ENCODE measurements at places on chromosomes 12 and 14.

GRCh38 chr14:90905531-90905930 lies 89.3 kb upstream of the TTC7B start:
- no peak for DNase-seq

GRCh38 chr12:69991690-69992288 lies 166.8 kb downstream of the MYRFL start:
- no peak for DNase-seq

GRCh38 chr14:93976477-93977057 lies at the start of gene ASB2:
ASB2 (minus strand) TSS chr14:93976570; CDS start chr14:93964539, 12,031 bp downstream.
- DNase-seq: peak; percentile 37

DNA sequence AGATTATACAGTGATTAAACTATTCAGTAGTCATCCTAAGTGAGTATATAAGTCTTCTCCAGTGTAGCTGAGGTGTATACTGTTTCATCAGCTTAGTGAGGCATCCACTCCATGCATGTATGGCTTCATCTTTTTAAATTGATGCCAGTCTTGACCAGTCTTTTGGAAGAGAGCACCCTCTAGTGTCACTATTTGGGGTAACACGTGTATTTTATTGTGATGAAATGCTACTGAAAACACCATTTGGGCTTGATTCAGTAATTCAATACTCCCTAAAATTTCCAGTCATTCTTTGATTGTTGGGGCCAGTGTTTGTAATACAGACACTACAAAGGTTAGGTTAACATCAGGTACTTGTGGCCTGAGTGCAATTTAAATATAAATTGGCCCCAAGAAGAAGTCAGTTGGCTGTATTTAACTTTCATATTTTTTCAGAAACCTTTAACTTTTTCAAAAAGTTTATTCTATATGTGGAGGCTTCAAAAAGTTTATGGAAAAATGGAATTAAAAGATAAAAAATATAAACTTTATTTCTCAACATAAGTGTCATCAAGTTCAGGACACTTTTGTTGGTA lies 35.3 kb downstream of the MIPOL1 start:
- no peak for DNase-seq

DNA sequence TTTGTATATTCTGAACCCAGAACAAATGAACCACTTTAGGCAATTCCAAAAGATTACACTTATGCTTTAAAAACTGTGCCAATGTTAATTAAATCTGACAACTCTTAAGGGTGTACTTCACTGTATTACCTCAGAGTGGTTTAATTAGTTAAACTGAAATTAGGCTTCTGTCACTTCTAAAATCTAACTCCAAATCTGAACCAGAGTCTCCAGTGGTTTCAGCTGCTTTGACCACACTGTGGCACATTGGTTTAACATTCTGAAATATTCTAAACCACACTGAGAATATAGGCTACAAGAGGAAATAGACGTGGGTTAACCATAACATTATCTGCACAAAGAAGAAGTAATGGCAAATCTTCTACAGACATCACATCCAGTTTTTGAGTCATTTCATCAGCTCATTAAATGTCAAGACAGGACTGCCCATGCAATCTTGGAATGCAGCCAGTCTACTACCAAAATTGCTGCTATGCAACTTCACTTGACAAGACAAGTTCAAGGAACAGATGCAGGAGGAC lies 94.8 kb downstream of the LRP6 start:
- peak; percentile 16 for DNase-seq

- no peak for DNase-seq
Observed at GRCh38 chr12:82055391-82055790, 296.2 kb upstream of the PPFIA2 start.

DNA sequence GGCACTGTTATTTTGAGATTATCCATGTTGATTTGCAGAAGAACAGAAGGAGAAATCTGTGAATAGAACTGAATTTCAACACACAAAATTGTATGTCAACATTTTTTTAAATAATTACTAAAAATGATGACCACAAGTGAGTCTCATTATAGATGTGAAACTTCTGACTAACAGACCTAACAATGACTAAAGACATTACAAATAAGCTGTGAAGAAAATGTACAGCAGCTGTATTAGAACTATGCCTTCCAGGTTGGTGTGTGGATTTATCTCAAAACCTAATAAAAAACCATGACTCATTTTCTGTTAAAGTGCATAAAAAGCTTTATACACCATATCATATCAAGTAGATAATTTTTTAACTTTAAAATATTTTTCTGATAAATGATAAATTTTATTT lies 22.5 kb upstream of the FOXG1 start:
- no peak for DNase-seq

GRCh38 chr12:29374913-29375312 lies 6.1 kb downstream of the ERGIC2 start:
- DNase-seq: no peak

DNA sequence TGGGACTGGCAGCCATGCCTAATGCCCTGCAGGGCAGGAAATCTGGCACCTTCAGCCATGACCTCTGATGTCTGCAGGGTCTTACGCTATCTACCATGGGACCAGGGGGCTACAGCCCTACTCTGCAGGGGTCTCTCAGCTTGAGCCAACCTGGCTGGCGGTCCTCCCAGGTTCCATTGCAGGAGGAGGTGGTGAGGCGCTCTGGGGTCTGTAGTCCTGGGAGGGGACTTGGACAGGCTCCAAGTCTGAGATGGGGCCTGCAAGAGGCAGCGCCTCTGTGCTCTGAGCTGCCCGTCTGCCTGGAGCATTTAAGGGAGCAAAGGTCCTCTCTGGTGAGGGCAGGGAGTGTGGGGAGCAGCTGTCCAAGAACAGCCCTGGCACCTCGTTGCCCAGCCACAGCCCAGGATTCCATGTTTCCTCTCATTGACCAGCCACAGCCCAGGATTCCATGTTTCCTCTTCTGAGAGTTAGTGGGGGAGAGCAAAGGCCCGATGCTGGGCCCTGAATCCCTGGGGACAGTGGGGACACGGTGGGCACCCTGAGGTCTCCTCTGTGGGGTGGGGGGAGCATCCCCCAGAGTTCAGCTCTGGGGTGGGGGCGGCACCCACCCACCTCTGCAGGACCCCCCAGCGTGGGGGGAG lies 655 bp downstream of the PLD4 start:
- no peak for DNase-seq

DNA sequence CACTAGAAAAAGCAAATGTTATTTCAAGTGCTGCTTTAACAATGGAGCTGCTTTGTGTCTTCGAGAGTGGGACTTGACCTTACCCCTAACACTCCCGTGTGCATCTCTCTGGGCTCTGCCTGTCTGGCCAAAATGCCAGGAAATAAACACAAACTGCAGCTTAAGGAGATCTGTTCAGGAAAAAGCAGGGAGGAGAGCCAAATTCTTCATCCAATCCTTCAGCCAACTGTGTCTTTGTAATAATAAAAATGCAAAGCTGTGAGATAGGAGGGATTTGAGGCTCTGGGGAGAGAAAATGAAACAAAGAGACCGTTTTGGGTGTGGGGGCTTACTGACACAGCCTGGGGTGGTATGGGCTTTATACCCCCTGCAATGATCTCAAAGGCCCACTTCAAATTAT lies 85.8 kb upstream of the WSCD2 start:
- no peak for DNase-seq

DNA sequence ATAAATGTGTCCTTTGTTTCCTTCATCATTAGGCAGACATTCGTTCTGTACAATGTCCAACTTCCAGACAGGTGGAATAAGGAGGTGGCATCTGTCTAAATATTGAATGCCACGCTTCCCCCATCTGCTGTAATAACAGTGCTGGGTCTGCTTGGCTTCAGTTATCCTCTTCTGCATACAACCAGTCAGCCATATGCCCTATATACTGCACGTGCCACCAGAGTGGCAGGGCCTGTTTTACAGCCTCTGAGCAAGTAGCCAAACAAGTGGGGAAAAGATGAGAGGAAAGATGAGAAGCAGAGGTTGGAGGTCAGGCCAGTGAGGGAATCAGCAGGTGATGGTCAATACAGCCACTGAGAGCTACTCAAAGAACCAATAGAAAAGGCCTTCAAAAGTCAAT lies 55.4 kb downstream of the OTX2 start:
- DNase-seq: no peak

DNA sequence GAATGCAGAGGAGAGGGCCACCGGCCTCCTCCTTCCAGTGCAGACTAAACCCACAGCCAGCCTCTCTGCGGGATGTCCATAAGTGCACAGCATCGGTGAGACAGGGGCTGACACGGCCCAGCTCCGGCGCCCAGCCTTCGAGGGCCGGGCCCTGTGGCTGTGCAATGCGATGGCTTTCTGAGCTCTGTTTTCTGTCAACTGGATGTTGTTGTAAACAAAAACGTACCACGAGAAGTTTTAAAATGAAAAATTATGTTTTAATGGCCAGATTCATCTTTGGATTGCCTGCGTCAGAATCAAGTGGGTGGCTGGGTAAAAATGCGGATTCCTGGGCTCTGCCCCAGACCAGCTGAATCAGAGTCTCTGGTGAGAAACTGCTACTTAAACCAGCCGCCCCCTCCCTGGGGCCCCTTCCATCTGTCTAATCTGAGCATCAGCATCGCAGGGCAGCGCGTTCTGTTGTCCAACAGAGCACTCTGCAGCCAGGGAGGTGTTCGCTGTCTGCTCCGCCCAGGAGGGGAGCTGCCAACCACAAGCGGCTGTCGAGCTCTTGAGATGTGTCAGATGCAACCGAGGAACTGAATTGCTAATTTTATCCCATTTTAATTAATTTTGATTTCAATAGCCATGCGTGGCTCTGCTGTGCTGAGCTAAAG lies 133.4 kb downstream of the RFLNA start:
- no peak for DNase-seq

DNA sequence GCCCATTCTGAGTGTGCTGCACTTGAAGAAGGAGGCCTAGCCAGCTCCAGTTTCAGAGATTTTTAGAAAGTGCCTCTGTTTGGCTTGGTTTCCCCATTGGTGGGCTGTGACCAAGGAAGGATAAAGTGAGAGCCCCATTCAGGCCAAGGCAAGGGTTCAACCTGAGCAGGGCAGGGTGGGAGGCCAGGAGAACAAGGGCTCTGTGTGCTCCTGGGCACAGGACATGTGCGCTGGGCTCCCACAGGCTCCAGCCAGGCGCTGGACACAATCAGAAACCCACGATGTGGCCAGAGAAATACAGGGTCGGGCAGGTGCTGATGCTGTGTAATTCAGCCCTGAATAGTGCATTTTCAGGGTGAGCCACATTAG lies 23.1 kb downstream of the WSCD2 start:
- no peak for DNase-seq

- no peak for DNase-seq
Observed at GRCh38 chr14:64266239-64266638, 27.9 kb downstream of the ESR2 start.

DNA sequence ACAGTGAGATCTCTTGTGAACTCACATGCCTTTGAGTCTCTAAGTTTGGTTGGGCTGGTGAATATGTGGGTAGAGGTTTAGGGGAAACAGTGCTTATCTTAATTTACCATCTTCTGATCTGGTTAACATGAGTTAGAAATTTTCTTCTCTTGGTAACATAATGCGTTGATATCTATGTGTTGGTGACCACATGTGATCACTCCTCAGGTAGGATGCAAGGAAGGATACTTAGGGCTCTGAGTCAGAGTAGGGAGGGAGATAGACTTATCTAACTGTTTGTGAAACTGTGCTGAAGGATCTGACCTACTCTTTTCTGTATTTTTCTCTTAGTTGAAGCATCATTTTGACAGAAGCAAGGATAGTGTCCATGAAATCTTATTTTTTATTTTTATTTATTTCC lies 23.1 kb downstream of the FAM234B start:
- no peak for DNase-seq

DNA sequence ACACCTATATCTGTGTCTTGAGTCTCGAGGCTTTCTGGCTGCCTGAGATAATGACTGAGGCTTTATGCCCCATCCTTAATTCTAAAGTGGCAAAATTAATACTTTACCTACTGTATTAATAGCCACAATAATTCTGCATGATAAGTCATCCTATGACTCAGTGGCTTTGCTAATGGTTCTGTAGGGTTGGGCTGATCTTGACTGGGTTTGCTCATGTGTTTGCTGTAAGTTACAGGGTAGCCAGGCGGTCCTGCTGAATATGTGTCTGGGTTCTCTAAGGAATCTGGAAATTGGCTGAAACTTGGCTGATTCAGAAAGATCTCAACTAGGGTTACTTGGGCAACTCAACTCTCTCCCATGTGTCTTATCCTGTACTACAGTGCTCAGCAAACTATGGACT lies 21.7 kb downstream of the MGST1 start:
- DNase-seq: no peak

DNA sequence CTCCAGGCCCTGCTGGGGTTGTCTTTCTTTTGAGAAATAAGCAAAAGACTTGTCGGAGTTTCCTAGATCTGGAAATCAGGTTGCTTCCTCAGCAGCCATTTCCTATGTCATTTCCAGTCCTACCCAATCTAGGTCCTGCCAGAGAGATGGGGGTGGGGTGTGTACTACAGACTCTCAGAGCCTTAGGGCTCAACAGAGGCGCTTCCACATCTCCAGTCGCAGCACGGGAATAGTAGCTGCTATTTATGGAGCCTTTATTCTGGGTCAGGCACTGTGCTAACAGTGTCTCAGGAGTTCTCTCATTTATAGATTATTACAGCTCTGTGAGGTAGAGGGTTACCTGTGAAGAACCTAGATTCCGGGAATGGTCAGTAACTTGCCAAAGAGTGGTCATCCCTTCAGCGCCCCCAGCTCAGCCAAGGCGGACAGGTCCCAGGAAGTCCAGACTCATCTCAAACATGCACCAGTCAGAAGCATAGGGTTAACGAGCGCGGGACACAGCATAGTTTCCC lies 21.9 kb downstream of the DHRS2 start:
- DNase-seq: no peak

GRCh38 chr14:65210118-65210821 lies 108.0 kb upstream of the MAX start:
- no peak for DNase-seq

DNA sequence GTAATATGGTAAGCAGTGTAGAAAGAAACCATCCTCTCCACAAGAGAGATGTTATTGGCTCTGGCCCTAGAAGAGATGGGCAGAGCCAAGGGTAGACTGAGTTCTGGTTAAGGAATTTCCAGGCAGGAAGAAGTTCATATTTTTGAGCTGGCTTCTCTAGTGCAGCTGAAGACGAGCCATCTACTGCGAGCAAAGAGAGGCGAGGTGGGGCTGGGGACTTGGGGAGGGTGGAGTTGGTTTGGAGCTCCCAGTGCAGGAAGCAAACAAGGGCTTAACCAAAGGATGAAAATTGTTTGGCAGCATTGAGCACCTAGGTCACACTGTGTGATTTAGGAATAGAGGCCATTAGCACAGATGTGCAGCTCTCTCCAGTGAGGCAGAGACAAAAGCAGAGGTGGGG lies 239.6 kb downstream of the ZFP36L1 start:
- no peak for DNase-seq

- DNase-seq: no peak
Observed at GRCh38 chr14:56334458-56334857, 216.2 kb downstream of the PELI2 start.
